ENCODE measurements at places on chromosomes 7 and 10. TPM values are rescaled to one million over a fixed set of nuclear protein-coding genes. Genes with fewer than 3 reads are reported as not detected.
A peak's percentile ranks its signal among the peaks of the same experiment; 100 is the strongest.

GRCh38 chr7:5274441-5274840, 8.3 kb upstream of the SLC29A4 start:
- DNase-seq: no peak

DNA sequence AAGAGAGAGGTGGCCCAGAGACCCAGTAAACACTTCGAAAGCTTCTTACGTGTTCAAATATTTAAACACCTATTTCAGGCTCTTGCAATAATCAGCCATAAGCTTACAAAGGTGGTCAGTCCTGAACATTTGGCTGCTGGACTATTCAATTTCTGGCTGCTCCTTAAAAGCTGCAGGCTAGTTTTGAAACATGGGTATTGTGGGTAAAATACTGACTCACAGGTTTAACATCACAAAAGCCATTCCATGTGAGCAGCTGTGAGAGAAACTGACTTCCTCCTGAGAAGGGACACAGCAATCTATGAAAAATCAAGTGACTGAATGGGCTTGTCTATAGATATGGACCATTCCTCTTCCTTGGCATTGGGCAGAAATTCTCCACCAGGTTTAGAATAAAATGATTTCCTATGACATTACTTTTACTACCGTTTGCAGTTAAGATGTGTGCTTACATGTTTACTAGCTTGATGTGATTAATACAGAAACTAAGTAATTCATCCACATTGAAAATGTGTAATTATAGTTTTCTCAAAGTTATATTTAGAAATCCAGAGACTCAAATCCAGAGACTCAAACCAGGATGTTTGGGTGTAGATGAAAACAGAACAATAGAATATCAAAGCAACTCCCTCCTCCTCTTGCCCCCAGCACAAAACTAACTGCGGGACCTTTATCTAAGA, 252.3 kb downstream of the GATA3 start:
- no peak for DNase-seq

GRCh38 chr10:100076750-100077149, 4.9 kb downstream of the CPN1 start:
- DNase-seq: no peak

GRCh38 chr10:60985951-60986350, 42.0 kb upstream of the RHOBTB1 start:
- DNase-seq: no peak

DNA sequence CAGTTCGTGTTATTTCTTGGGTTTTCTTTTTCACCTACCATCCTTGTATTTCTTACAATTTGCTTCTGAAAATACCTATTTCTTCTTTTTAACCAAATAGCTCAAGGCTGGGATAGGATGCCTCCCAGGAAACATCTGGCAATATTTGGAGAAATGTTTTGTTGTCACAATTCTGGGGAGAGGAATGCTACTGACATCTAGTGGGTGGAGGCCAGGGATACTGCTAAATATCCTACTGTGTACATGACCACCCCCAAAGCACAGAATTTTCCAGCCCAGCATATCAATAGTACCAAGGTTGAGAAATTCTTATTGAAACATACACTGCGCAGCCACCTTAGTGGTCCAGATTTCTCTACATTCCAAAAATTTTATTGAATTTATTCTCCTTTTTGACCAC, 55.5 kb downstream of the CNTNAP2 start:
- no peak for DNase-seq

- DNase-seq: no peak
Observed at GRCh38 chr7:142808461-142808801, 37.7 kb downstream of the PRSS2 start.

- DNase-seq: no peak
Observed at GRCh38 chr10:97157578-97158095, 28.1 kb downstream of the SLIT1 start.

GRCh38 chr7:158782761-158783401, 46.4 kb downstream of the ESYT2 start:
- DNase-seq: peak; percentile 52

DNA sequence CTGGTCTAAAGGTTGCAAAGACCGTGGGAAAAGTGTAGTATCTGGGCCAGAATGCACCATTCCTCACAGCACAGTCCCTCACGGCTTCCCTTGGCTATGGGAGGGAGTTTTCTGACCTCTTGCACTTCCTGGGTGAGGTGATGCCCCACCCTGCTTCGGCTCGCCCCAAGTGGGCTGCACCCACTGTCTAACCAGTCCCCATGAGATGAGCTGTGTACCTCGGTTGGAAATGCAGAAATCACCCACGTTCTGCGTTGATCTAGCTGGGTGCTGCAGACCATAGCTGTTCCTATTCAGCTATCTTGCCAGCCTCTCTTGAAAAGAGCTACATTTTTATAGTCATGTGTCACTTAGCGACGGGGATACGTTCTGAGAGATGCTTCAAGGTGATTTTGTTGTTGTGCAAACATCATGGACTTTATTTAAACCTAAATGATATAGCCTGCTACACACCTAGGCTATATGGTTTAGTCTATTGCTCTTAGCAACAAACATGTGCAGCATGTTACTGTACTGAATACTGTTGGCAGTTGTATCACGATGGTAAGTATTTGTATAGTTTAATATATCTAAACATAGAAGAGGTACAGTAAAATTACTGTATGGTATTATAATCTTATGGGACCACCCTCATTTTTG, 120.0 kb downstream of the PPP1R9A start:
- no peak for DNase-seq

GRCh38 chr7:71345117-71345884, 213.4 kb downstream of the GALNT17 start:
- no peak for DNase-seq

DNA sequence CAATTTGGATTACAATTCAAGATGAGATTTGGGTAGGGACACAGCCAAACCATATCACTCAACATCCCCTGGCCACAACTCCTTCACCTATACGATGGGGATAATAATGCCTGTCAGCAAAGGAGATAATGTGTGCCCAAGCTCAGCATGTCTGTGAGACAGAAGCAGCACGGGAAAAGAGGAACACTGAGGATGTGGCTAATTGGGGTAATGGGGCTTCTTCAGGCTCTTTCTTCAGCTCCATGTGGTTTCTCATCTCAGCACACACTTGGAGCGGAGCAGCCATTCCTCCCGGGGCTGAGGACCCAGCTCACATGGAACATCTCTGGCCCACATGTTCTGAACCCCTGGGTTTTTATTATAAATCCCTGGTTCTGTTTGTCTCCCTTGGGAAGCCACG, 136.0 kb upstream of the NAMPT start:
- no peak for DNase-seq

- DNase-seq: peak; percentile 78
Observed at GRCh38 chr10:1737222-1738061, at the start of gene ADARB2. ADARB2 (minus strand) TSS chr10:1737525.

The HMX3 gene
- not detected for polyA plus RNA-seq

The NOM1 gene
- 31.1 TPM for polyA plus RNA-seq

The STOX1 gene
- 2.3 TPM for polyA plus RNA-seq

The ZPBP gene
- not detected for polyA plus RNA-seq

The ZNF425 gene
- 4.5 TPM for polyA plus RNA-seq

The VWDE gene
- 6.1 TPM for polyA plus RNA-seq

The SEC23IP gene
- polyA plus RNA-seq: 70.0 TPM

The KCNH2 gene
- 4.2 TPM for polyA plus RNA-seq

All from left lung (tissue), 14 donors.